ENCODE measurements at places on chromosomes 13 and 19.

DNA sequence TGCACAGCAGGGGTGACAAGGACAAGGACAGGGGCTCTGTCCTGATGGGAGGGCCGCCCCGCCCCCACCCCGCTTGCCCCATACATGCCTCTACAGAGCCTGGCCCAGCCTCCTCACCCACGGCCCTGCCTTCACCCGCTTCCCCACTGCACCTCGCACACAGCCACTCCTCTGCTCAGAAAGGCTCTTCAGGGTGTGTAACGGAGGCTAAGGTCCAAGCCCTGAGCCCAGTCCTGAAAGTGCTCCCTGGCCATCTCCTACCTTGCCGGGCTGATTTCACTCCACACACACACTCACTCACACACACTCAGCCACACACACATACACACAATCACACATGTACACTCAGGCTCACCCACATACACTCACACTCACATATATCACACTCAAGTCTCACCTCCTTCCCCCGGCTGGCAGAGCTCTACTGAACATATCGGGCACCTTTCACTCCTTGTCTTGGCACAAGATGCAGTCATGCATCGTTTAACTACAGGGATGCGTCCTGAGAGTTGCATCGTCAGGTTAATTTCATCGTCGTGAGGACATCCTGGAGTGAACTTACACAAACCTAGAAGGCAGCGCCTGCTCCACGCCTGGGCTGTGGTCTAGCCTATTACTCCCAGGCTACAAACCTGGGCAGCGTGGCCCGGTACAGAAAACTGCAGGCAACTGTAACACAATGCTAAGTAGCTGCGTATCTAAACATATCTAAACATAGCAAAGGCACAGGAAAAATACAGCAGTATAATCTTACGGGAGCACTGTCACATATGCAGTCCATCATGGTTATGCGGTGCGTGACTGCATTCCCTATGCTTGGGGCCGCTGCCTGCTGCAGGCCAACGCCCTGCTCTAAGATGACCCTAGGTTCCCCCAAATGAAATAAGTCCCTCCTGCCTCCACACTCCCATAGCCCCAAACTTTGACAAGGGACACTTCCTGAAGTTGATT, 13.1 kb downstream of the EPS15L1 start:
- no peak for DNase-seq

- DNase-seq = no peak
Observed at GRCh38 chr19:56874530-56874929, 34.0 kb upstream of the PEG3 start.

GRCh38 chr13:37129866-37130265, 24.4 kb upstream of the CSNK1A1L start:
- DNase-seq = no peak

DNA sequence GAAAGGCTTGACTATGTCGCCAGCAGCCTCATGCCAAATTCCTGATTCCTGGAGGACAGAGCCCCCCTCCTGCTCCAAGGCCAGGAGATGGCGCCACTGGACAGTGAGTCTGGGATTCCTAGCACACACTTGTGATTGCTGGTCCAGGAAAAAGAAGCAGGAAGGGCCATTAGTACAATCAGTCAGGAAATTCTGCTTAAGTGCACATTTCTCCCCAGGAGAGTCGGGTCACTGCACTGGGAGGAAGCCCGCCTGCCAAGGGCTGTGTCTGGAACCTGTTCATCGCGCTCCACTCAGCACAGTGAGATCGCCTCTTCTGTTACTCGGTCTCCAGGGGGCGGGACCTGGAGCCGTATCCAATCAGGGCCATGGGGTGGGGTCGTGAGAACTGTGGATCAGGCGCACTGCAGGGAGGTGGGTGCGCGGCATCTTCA, 65.1 kb downstream of the ZNF823 start:
- peak; percentile 17 for DNase-seq

GRCh38 chr13:22644941-22645340, 535.8 kb upstream of the SGCG start:
- no peak for DNase-seq
